ENCODE measurements at places on chromosomes 7 and 10.
A peak's percentile ranks its signal among the peaks of the same experiment; 100 is the strongest.

- DNase-seq, result no peak
These were observed 57.1 kb downstream of the AOAH start for GRCh38 chr7:36667007-36667745.

- DNase-seq, result no peak
These were observed 14.1 kb upstream of the MRC1 start for GRCh38 chr10:17795083-17795482.

GRCh38 chr10:3761021-3761686 lies 23.9 kb downstream of the KLF6 start:
- DNase-seq, result peak; percentile 91

DNA sequence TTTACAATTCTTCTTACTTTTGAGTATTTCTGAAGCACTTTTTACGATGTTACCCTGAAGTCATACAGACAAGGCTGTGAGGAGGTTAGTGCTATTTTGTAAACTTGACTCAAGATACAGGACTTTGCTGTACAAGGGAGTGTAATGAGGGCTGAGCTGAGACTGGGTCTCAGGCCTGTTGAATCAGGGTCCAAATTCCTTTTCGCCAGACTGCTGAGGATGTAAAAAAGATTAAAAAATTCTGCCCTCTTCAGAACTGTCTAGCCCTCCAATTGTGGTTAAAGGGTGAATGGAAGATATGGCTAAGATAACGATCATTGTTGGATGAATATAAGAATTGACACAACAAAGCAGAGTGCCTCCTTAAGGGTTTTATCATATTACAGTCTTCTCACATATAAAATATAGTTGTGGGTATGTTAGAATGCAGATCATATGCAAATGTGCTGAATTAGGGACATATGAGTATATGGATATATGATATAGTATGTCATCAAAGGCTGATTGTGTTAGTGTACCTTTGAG lies 165.4 kb downstream of the SUGCT start:
- DNase-seq, result no peak

- DNase-seq, result no peak
These were observed 95.3 kb downstream of the WDR11 start for GRCh38 chr10:120946497-120946896.

- peak; percentile 14 for DNase-seq
These were observed 660 bp downstream of the SUV39H2 start for GRCh38 chr10:14879124-14879927.
